ENCODE measurements at places on chromosomes 4 and X.

- no peak for DNase-seq
Measured at GRCh38 chr4:100945789-100946188, 401.5 kb downstream of the PPP3CA start.

DNA sequence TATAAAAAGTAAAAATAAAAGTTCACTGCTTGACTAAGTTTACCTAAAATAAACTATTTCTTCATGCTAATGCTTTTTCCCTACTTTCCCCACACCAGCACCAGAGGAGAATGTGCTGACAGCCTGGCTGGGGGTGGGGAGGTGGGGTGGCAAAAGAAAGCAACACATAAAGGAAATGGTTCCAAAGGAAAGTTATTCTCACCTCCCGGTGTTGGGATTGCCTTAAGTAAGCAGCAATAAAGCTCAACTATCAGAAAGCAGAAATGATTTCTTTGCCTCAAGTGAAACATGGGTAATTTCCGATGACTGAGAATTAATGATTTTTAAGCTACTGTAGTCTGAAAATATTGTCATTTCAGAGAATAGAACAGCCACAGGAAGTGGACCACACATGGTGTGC, 84.5 kb upstream of the DKK2 start:
- DNase-seq, result no peak

GRCh38 chr4:145319751-145320150, 139.4 kb upstream of the OTUD4 start:
- no peak for DNase-seq

- no peak for DNase-seq
Measured at GRCh38 chr4:114494246-114494803, 104.3 kb upstream of the UGT8 start.

GRCh38 chrX:51608766-51609165, 9.9 kb downstream of the CENPVL3 start:
- no peak for DNase-seq

GRCh38 chr4:27835851-27836250, 975.2 kb downstream of the STIM2 start:
- no peak for DNase-seq

GRCh38 chrX:150184491-150184890, 178.6 kb upstream of the MAMLD1 start:
- DNase-seq, result no peak

GRCh38 chrX:23840674-23841073, 57.7 kb downstream of the SAT1 start:
- DNase-seq, result no peak

DNA sequence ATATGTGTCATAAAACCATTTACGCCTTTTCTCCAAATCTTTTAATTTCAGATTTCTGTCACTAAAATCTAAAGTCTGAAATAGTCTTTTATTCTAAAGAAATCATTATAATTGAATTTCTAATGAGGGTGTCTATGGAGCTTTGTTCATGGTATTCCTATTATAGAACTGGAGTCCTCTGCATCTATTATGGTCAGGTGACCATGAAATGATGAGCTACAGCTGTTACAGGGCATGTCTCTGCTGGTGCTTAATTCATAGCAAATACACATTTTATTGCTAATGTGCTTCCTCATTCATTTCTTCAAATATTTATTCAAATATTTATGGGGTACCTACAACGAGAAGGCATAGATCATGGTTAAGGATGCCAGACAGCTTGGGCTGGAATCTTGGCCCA, 126.1 kb downstream of the NAA11 start:
- no peak for DNase-seq
